ENCODE measurements at places on chromosomes 6 and 20. TPM values are rescaled to one million over a fixed set of nuclear protein-coding genes. Genes with fewer than 3 reads are reported as not detected.

- DNase-seq, result no peak
These were observed 9.3 kb downstream of the ZBTB46 start for GRCh38 chr20:63821811-63822210.

- no peak for DNase-seq
These were observed 4.5 kb upstream of the CITED2 start for GRCh38 chr6:139378882-139379341.

- no peak for DNase-seq
These were observed 277.9 kb upstream of the TCF21 start for GRCh38 chr6:133610971-133611370.

DNA sequence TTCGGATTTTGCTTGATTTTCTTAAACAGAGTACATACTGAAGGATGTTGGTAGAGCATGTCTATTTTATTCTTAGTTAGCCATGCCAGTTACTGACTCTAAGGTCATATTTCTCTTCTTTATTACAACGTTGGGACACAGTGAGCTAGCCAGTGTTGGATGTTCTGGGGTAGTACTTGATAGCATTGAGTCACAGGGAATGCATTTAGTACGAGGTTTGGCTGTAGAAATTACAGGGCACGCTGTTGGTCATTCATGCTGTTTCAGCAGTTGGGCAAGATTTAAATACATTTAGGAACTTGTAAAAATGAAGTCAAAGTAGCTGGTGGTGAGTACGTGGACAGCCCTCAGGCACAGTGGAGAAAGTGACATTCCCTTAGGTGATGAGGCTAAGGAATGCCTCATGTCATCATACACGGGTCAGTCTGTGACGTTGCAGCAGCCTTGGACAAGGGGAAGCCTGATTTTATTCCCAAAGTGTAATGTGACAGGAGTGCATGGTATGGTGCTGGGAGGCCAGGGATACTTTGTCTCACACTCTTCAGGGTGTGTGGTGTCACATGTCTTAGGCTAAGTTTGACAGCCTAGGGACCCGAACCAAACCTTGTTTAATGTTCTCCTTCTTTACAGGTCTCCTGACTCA is 57.7 kb upstream of the SLC22A1 start:
- no peak for DNase-seq

GRCh38 chr20:57199656-57200405 is 66.6 kb downstream of the BMP7 start:
- no peak for DNase-seq

DNA sequence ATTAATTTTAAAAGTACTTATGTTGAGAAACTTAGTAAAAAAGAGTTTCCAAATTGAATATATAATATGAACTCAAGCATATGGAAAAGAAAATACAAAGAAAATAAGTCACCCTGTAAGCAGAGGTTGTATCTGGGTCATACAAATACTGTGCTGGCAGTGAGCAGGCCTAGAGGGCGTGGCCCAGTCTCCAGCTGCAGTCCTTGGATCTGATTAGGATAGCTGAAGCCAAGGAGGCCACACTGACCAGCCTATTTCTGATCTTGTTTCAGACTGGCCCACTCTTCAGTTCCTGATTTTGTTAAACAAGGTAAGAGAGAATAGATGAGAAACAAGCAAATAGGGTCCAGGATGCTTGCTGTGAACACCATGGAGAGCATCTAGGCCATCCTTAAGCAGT is 228.8 kb downstream of the EPM2A start:
- no peak for DNase-seq

The ZSWIM3 gene
- total RNA-seq, result 4.9 TPM

The ELOVL2 gene
- total RNA-seq, result 4.6 TPM

The CCN6 gene
- not detected for total RNA-seq

The EYA2 gene
- total RNA-seq, result not detected

Measured in G401 (cell line).